Immature natural killer cell (primary cell): ENCODE measurements at places on chromosomes 12 and 14. TPM values are rescaled to one million over a fixed set of nuclear protein-coding genes. Genes with fewer than 3 reads are reported as not detected.
A peak's percentile ranks its signal among the peaks of the same experiment; 100 is the strongest.

Gene GALNT9
- polyA plus RNA-seq: not detected

Gene PTPRB
- 1.2 TPM for polyA plus RNA-seq

Gene GPRC5A
- polyA plus RNA-seq: not detected

Gene TMEM132D
- polyA plus RNA-seq: not detected

Gene DBX2
- polyA plus RNA-seq: not detected

Gene FAM186B
- polyA plus RNA-seq: not detected

Gene TTC7B
- not detected for polyA plus RNA-seq

Gene DACT1
- not detected for polyA plus RNA-seq

Gene VDR
- 0.04 TPM for polyA plus RNA-seq

Gene SLC7A8
- polyA plus RNA-seq: 0.45 TPM

DNA sequence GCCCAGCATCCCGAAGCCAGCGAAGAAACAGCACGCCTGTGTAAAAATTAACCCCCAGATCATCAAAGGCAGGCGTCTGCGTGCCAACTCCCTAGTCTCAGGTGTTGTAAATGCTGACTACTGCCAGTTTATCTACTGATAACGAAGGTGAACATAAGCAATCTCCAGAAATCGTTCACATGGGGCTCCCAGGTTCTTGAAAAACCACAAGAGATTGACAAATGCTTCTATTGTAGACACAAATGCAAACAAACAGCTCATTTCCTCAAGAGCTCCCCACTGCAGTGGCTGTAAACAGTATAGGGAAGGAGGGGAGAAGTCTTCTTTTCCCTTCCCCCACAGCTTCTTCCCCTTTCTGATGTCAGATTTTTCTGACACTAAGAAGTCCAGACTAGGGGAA is 5.3 kb upstream of the PLEKHG3 start:
- no peak overlapping the region for H3K4me3 ChIP-seq
- peaks cover 2% of the 10 kb centered on the region for H3K27me3 ChIP-seq
- H3K36me3 ChIP-seq: no peaks in the 10 kb centered on the region
- peaks cover 55% of the 10 kb centered on the region for H3K4me1 ChIP-seq
- DNase-seq: no peak
- no peak overlapping the region for H3K27ac ChIP-seq

DNA sequence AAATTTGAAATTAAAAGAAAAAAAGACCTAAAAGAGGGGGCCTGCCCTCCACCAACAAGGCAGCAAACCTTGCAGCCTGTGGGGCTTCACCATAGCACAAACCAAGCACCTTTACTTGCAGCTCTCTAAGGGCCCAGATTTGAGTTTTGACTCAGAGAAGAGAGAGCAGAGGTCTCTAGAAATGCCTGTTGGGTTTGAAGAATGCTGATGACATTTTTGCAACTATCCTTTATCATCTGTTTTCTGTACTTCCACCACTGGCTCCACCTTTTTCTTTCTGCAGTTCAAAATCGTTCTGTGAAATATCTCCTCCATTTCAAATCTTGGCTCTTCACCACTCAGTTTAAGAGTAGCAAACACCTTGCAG is 83.8 kb upstream of the HMGA2 start:
- no peaks in the 10 kb centered on the region for H3K36me3 ChIP-seq
- H3K4me3 ChIP-seq: peak overlapping the region; percentile 67
- H3K4me1 ChIP-seq: peaks cover 19% of the 10 kb centered on the region

- DNase-seq: no peak
- no peaks in the 10 kb centered on the region for H3K36me3 ChIP-seq
- no peak overlapping the region for H3K4me3 ChIP-seq
- no peaks in the 10 kb centered on the region for H3K27me3 ChIP-seq
- H3K4me1 ChIP-seq: no peaks in the 10 kb centered on the region
- H3K27ac ChIP-seq: no peak overlapping the region
These were observed 218.2 kb downstream of the PRKD1 start for GRCh38 chr14:29709490-29709889.

- H3K36me3 ChIP-seq: no peaks in the 10 kb centered on the region
- H3K4me3 ChIP-seq: no peak overlapping the region
- H3K4me1 ChIP-seq: peaks cover 2% of the 10 kb centered on the region
- no peak for DNase-seq
- no peak overlapping the region for H3K27ac ChIP-seq
- peaks cover 10% of the 10 kb centered on the region for H3K27me3 ChIP-seq
These were observed 62.9 kb upstream of the ELK3 start for GRCh38 chr12:96131230-96131788.

- H3K36me3 ChIP-seq: no peaks in the 10 kb centered on the region
- no peak overlapping the region for H3K27ac ChIP-seq
- H3K4me1 ChIP-seq: peaks cover 78% of the 10 kb centered on the region
- no peak for DNase-seq
- H3K4me3 ChIP-seq: peak overlapping the region; percentile 88
- peaks cover 7% of the 10 kb centered on the region for H3K27me3 ChIP-seq
These were observed 2.5 kb downstream of the CDCA4 start for GRCh38 chr14:105018414-105018813.

DNA sequence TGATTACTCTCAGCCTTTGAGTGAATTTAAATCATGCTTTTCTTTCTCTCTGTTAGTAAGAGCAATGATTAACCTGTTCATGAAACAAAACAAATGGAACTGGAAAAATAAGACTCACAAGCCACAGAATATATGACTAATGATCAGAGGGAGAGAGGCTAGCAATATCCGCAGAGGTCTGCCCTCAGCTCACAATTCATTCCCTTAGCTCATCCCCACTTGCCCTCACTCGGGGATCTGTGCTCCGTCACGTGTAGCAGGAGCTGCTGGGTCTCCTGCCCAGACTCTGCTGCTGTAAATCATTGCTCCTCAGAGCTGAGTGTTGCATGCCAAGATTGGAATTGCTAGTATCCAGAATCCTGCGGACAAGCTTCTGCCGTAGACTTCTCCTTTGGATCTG is 53.1 kb upstream of the GNG2 start:
- H3K4me1 ChIP-seq: no peaks in the 10 kb centered on the region
- no peaks in the 10 kb centered on the region for H3K27me3 ChIP-seq
- H3K27ac ChIP-seq: peak overlapping the region; percentile 34
- DNase-seq: no peak
- H3K36me3 ChIP-seq: no peaks in the 10 kb centered on the region
- no peak overlapping the region for H3K4me3 ChIP-seq

- H3K4me1 ChIP-seq: peaks cover 55% of the 10 kb centered on the region
- H3K27me3 ChIP-seq: peaks cover 6% of the 10 kb centered on the region
- peak overlapping the region; percentile 99 for H3K27ac ChIP-seq
- no peak for DNase-seq
These were observed 428 bp downstream of the RNF41 start for GRCh38 chr12:56221232-56221756.

DNA sequence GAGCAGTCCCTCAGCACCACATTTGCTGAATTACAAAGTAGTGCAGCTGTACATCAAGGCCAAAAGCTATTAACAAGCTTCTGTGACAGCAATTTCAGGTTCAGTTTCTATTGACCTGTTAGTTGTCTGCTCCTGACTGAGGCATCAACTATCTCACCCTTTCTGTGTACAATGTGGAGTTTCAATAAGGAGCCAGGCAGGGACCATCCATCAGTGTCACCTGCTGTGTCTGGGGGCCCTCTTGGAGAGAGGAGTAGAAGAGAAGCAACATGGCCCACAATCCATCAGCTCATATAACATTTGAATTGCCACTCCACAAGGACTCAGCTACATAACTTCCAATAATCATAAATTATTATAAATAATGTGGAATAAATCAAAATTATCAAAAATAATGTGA is 72.3 kb upstream of the CCDC196 start:
- H3K36me3 ChIP-seq: no peaks in the 10 kb centered on the region
- DNase-seq: no peak
- no peak overlapping the region for H3K27ac ChIP-seq
- peaks cover 5% of the 10 kb centered on the region for H3K27me3 ChIP-seq
- H3K4me1 ChIP-seq: no peaks in the 10 kb centered on the region

GRCh38 chr14:104690861-104691455 is 1.5 kb downstream of the INF2 start:
- H3K36me3 ChIP-seq: no peaks in the 10 kb centered on the region
- peaks cover 40% of the 10 kb centered on the region for H3K4me1 ChIP-seq
- no peak overlapping the region for H3K27ac ChIP-seq
- H3K27me3 ChIP-seq: no peaks in the 10 kb centered on the region
- DNase-seq: no peak
- peak overlapping the region; percentile 50 for H3K4me3 ChIP-seq

GRCh38 chr14:97456462-97456861 is 659.3 kb downstream of the VRK1 start:
- peak overlapping the region; percentile 89 for H3K4me3 ChIP-seq
- peaks cover 62% of the 10 kb centered on the region for H3K4me1 ChIP-seq
- peak overlapping the region; percentile 95 for H3K27ac ChIP-seq
- peaks cover 8% of the 10 kb centered on the region for H3K36me3 ChIP-seq
- DNase-seq: no peak

- H3K4me1 ChIP-seq: no peaks in the 10 kb centered on the region
- H3K27ac ChIP-seq: no peak overlapping the region
- no peaks in the 10 kb centered on the region for H3K36me3 ChIP-seq
These were observed 170.9 kb downstream of the PIK3C2G start for GRCh38 chr12:18432206-18432605.

GRCh38 chr12:51848841-51849735 is 570 bp upstream of the FIGNL2 start:
- DNase-seq: no peak
- no peak overlapping the region for H3K4me3 ChIP-seq
- H3K27ac ChIP-seq: no peak overlapping the region
- H3K36me3 ChIP-seq: no peaks in the 10 kb centered on the region
- H3K4me1 ChIP-seq: peaks cover 8% of the 10 kb centered on the region

DNA sequence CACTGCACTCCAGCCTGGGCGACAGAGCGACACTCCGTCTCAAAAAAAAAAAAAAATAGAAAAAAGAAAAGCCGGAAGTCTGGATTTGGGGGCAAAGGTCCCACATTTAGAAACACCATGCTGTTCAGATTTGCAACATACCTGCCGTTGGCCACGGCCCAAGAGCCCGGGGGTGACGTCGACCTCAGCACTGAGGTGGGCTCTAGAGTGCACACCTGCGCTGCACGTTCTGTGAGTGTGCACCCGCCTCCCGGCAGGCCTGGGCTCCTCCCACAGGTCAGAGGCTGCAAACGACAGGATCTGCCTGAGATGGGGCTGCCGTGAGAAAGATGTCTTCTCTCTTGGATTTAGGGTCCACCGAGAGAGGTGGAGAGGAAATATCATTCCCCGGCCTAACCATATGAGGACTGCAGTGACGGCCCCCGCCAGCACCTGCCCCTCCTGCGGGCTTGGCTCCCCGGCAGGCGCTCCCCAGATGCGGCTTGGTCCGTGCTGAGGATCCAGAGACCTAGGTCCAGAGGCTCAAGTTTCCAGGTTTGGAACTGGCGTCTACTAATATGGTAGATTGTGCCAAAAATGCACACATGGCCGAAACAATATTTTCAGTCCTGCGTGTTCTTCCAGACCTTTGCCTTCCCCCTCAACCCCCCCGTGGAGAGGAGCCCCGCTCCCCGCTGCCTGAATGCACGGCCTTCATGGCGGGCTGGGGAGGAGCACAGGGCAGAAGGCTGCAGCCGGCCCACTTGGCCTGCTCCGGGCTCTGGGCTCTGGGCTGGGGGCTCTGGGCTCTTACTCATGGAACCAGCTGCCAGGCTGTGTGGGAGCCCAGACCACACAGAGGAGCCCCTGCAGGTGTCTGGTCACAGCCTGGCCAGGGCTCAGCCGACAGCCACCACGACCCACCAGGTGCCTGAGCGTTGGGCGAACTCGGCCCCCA is 58.8 kb upstream of the FBRSL1 start:
- H3K27ac ChIP-seq: no peak overlapping the region
- peaks cover 23% of the 10 kb centered on the region for H3K4me1 ChIP-seq
- H3K4me3 ChIP-seq: no peak overlapping the region
- peaks cover 8% of the 10 kb centered on the region for H3K27me3 ChIP-seq
- DNase-seq: no peak

GRCh38 chr12:48810903-48811431 is 7.3 kb upstream of the CACNB3 start:
- peaks cover 23% of the 10 kb centered on the region for H3K4me1 ChIP-seq
- H3K36me3 ChIP-seq: no peaks in the 10 kb centered on the region
- DNase-seq: no peak

GRCh38 chr12:42946871-42947381 is 357.4 kb upstream of the PRICKLE1 start:
- no peaks in the 10 kb centered on the region for H3K36me3 ChIP-seq
- no peaks in the 10 kb centered on the region for H3K27me3 ChIP-seq
- no peak for DNase-seq
- H3K27ac ChIP-seq: no peak overlapping the region

DNA sequence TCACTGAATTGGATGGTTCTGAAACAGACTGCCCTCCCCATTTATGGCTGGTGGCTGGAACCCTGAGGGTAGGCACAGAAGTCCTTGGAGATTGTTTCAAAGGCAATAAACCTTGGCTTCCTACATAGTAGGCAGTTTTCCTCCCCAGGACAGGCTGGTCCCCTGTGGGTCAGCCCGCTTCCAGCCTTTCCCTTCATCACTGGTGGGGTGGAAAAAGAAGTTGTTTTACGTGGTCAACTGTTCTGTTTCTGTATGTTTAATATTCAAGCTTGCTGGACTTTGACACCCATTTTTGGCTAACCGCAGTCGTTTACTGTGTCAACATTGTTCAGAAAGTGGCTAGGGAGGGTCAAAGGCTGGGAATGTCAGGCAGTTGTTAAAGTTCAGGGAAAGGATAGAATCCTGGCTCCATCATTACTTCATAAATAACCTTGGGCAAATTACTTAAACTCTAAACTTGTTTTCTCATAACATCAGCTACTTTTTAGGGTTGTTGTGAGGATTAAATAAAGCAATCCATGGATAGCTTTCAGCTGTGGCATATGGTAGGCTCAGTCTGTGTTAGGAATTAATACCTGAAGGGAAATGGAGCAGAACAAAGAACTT is 2.4 kb downstream of the KLHDC2 start:
- peak overlapping the region; percentile 57 for H3K27ac ChIP-seq
- peaks cover 2% of the 10 kb centered on the region for H3K36me3 ChIP-seq
- peaks cover 48% of the 10 kb centered on the region for H3K4me1 ChIP-seq
- H3K4me3 ChIP-seq: peak overlapping the region; percentile 32

- H3K36me3 ChIP-seq: no peaks in the 10 kb centered on the region
- peaks cover 4% of the 10 kb centered on the region for H3K27me3 ChIP-seq
- DNase-seq: no peak
- no peak overlapping the region for H3K27ac ChIP-seq
These were observed 156.7 kb upstream of the RTL1 start for GRCh38 chr14:101060171-101060601.

DNA sequence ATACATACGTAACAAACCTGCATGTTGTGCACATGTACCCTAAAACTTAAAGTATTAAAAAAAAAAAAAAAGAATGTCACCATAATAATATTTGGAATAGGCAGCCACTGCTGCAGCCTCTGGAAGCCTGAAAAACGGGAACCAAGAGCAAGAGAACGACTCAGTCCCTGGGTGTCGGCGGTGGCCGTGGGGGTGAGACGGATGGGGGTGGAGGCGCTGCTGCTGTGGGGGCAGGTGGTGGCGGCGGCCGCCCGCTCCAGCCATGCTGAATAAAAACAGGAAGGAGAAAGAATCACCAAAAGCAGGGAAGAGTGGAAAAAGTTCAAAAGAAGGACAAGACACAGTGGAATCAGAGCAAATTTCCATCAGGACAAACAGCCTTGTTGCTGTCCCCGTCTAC is 46.9 kb downstream of the ZFYVE21 start:
- no peak for DNase-seq
- no peak overlapping the region for H3K27ac ChIP-seq
- no peak overlapping the region for H3K4me3 ChIP-seq
- peaks cover 2% of the 10 kb centered on the region for H3K27me3 ChIP-seq
- H3K4me1 ChIP-seq: no peaks in the 10 kb centered on the region

GRCh38 chr12:17020765-17021164 is 414.8 kb upstream of the LMO3 start:
- H3K36me3 ChIP-seq: peaks cover 4% of the 10 kb centered on the region
- no peaks in the 10 kb centered on the region for H3K27me3 ChIP-seq
- H3K4me3 ChIP-seq: no peak overlapping the region
- no peak overlapping the region for H3K27ac ChIP-seq
- no peak for DNase-seq
